ENCODE measurements at places on chromosomes 4 and X. TPM values are rescaled to one million over a fixed set of nuclear protein-coding genes. Genes with fewer than 3 reads are reported as not detected.

Gene PPP3CA
- total RNA-seq, result 13.8 TPM

Gene NOX1
- total RNA-seq, result not detected

Gene WDR17
- 0.64 TPM for total RNA-seq

Gene GRIA2
- total RNA-seq, result not detected

Gene SLC10A4
- not detected for total RNA-seq

GRCh38 chr4:161329852-161330251 lies 833.9 kb downstream of the FSTL5 start:
- DNase-seq, result no peak

- no peak for DNase-seq
Measured at GRCh38 chr4:110268352-110268751, 69.9 kb upstream of the ELOVL6 start.

DNA sequence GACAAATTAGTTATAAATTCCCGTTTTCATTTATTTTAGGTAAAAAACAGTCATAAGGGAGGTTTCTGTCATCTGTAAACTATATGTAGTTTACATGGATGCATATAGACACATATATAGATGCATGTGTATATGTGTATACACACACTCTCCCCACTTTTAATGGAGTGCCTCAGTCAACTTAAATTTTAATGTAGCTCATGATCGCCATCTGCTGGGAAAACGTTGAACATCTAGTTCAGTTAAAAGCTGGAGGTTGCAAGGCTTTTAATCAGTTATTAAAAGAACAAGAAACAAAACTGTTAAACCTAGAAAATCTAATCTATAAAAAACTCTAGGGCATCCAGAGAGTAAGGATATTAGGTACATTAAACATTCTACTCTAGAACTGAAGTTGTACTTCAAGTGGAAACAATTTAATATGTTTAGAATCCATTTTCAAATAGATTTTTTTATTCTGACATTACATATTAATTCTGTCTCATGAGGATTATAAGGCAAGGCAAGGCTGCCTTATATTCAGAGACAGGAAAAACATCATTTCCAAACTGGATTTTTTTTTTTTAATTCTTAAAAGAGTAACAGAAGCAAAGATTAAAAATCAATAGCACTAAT lies 122.6 kb downstream of the SHISA3 start:
- DNase-seq, result peak; percentile 14

DNA sequence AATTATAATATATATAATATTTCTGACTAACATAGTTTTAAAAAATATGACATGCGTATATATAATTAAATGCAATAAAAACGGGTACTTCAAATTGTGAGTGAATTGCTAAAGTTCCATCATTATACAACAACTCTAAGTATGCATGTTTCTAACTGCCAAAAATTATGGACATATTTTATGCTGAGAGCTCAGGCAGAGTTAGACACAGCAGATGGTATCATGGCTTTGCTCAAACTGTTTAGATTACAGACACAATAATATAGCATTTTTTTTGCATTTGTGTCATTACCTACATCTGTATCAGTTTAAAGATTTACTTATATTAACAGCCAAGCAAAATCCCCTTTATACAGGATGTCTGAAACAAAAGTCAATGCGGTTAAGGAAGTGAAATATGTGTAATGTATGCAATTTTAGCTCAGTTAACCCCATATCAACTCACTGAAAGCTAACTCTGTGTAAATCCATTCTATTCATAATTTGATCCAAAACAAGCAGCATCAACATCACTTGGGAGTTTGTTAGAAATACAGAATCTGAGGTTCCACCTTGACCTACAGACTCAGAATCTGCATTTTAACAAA lies 119.1 kb upstream of the CNKSR2 start:
- no peak for DNase-seq

- DNase-seq, result no peak
Measured at GRCh38 chrX:85309717-85310116, 65.9 kb downstream of the ZNF711 start.

GRCh38 chrX:46569621-46570020 lies 3.9 kb upstream of the CHST7 start:
- DNase-seq, result no peak

GRCh38 chr4:78410676-78411075 lies 140.9 kb upstream of the ANXA3 start:
- no peak for DNase-seq
